ENCODE measurements at places on chromosomes 3 and 15. TPM values are rescaled to one million over a fixed set of nuclear protein-coding genes. Genes with fewer than 3 reads are reported as not detected.

DNA sequence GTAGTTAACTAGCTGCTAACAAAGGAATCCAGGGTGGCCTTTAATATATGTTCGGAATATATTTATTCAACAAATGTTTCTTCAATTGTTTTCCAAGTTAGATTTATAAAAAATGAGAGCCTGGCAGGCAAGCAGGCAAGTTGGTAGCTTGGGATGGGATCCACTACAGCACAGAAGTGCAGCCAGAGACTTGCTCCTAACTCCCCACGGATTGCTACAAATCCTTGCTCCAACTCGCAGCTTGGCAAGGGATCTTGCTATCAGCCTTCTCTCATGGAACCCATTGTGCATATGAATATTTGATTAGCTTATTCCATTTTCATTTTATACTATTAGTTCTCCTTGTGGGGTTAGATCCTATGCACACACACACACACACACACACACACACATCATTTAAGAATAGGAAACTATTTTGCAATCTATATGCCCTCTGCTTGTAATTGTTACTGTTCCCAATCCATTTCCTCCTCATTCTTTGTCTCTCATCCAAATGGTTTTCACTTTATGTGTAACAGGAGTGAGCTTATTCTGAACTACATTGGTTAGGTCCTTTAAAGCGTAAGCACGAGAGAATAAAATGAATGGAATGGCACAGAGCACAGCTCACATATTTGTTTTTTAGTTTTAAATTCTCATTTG, 505.6 kb downstream of the LPP start:
- peaks cover 22% of the 10 kb centered on the region for H3K4me1 ChIP-seq

Gene RGMA
- total RNA-seq: 22.1 TPM

Gene CYP19A1
- 0.54 TPM for total RNA-seq

DNA sequence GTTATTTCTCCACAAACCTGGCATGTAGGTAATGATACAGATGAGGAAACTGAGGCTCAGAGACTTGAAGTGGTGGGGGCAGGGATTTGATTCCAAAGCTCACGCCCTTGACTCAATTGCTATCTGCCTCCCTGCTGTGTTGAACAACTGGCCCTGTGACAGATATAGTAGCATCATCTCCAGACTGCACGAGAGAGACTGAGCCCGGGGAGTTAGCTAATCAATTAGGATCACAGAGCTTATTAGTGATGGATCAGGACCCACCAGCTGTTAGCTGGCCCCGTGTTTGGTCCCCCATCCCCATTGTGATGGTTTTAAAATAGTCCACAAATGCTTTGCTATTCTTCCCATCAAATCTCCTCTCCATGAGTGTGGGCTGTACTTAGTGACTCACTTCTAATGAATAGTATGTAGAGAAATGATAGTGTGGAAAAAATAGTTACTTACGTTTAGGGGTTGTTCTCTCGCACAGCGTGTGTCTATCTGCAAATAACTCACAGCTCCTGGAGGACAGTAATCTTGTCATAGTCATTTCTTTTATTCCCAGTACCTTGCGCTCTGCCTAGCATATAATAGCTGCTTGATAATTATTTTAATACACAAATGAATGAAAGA, 74.4 kb upstream of the KLF13 start:
- no peak for DNase-seq
- H3K27ac ChIP-seq: no peak overlapping the region
- no peak overlapping the region for H3K4me3 ChIP-seq
- peaks cover 10% of the 10 kb centered on the region for H3K4me1 ChIP-seq

Gene PATL2
- total RNA-seq: 1.1 TPM
